ENCODE measurements at places on chromosomes 1 and 21. TPM values are rescaled to one million over a fixed set of nuclear protein-coding genes. Genes with fewer than 3 reads are reported as not detected.

The C21orf58 gene
- total RNA-seq = 6.0 TPM

The FASLG gene
- total RNA-seq = not detected

The ZSCAN20 gene
- total RNA-seq = 9.4 TPM

The SIM2 gene
- under 0.01 TPM for total RNA-seq

Data from vein endothelial cell (primary cell).